Kidney capillary endothelial cell (primary cell): ENCODE measurements at places on chromosomes 11 and 22.

GRCh38 chr11:109791337-109791736, 301.9 kb upstream of the ZC3H12C start:
- no peak for DNase-seq

- DNase-seq = no peak
Measured at GRCh38 chr22:39171623-39172264, 19.3 kb upstream of the CBX7 start.

DNA sequence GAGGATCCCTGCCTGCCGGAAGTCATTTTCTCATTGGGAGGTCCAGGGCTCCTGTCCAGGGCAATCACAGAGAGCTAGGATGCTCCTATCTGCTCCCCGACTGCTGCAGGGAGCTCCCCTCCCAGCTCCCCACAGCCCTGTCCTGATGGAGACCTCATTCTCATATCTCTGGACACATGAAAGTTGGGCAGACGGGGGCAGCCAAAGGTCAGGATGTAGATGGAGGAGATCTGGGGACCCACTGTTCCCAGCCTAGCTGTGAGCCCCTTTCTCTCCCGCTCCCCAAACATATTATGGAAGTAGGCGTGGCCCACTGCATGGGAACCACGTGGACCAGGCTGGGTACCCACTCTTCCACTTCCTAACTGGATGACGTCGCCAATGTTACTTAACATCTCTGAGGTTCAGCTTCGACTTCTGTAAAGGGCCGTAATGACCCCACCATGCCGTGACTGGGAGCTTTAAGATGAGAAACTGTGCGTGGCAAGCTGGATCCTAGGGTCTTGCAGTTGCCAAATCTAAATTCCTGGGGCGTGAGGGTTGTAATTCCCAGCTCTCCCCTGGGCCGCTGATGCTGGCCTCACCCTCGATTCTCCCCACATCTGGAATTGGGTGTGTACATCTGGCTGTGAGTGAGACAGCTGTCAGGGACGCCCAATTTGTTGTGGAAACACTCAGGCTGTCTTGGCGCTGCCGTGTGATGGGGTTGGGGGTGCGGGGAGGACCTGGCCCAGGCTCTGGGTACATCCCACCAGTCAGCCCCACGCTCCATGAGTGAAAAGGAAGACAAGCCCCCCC, 1.8 kb downstream of the CDC42EP2 start:
- DNase-seq = no peak

GRCh38 chr22:32561163-32561562, 86.6 kb downstream of the FBXO7 start:
- no peak for DNase-seq

- peak; percentile 86 for DNase-seq
Measured at GRCh38 chr11:22703040-22703439, 36.6 kb downstream of the GAS2 start.

- DNase-seq = no peak
Measured at GRCh38 chr11:130269326-130269943, 45.3 kb downstream of the ZBTB44 start.

GRCh38 chr22:44287121-44287693, 25.5 kb downstream of the SHISAL1 start:
- no peak for DNase-seq

- no peak for DNase-seq
Measured at GRCh38 chr11:83367745-83368144, 81.6 kb upstream of the CCDC90B start.

DNA sequence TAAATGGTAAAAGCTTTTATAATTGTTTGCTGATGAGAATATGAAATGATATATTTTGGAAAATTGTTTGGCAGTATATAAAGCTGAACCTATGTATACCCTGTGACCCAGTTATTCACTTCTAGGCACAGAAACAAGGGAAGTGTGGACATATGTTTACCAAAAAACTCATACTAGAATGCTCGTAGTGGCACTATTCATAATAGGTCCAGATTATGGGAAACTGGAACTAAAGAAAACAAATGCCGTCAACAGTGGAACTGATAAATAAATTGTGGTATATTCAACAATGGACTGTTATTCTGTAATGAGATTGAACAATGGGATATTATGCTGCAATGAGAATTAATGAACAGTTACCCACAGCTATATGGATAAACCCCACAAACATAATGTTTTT, 32.8 kb downstream of the CSTPP1 start:
- no peak for DNase-seq

DNA sequence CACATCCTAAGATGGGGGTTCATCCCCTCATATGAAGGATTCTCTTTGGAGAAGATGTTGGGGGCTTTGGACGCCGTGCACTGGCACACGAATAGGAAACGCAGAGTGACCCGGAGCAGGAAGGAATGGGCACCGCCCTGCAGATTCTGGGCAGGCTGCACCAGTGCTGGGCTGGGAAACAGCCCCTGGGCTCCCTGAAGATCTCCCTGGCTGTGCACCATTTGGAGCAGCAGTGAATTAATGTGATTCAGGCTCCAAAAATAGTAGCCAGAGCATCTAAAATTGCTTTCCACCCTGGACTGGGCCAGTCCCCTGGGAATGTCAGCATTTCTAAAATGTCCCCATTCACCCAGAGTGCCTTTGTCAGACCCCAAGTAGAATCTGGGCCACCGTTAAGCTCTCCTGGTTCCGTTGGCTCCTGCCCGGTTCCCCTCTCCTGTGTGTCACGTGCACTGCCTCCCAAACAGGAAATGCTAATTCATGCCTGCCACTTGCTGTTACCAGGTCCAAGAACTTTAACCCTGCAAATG, 18.6 kb downstream of the IRAG1 start:
- no peak for DNase-seq

- no peak for DNase-seq
Measured at GRCh38 chr11:134792044-134792443, 380.0 kb upstream of the B3GAT1 start.

- DNase-seq = no peak
Measured at GRCh38 chr22:45475063-45475747, 27.5 kb upstream of the FBLN1 start.

GRCh38 chr11:5196731-5197130, 3.8 kb downstream of the OR51V1 start:
- no peak for DNase-seq

DNA sequence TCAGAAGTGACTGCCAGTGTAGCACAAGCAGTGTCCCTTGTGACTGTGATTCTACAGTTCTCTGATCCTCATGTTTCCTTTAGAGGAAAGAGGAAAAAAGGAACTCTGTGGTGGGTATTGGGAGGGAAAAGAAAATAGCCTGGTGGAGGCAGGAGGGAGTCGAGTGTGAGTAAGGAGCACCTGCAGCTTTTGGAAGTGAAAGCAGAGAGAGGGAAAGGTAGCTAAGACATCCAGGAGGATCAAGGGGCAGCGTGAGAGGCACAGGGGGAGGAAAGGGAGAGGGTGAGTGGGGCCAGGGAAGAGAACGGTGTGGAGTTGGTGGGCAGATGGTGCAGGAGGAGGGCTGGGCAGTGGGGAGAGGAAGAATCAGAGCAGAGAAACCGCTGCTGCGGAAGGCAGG, 12.4 kb downstream of the TMA7B start:
- DNase-seq = no peak

GRCh38 chr11:20353829-20354434, 9.6 kb upstream of the HTATIP2 start:
- DNase-seq = peak; percentile 58

GRCh38 chr11:11366793-11367192, 13.7 kb upstream of the CSNK2A3 start:
- no peak for DNase-seq
